ENCODE measurements at places on chromosomes 1 and 21.

GRCh38 chr1:228004331-228004855, 2.4 kb upstream of the WNT3A start:
- DNase-seq = peak; percentile 92

GRCh38 chr1:198798923-198799386, 160.1 kb downstream of the PTPRC start:
- no peak for DNase-seq

- no peak for DNase-seq
These were observed 89.4 kb upstream of the B3GALT2 start for GRCh38 chr1:193275773-193276172.

- no peak for DNase-seq
These were observed 4.5 kb downstream of the CNR2 start for GRCh38 chr1:23908453-23909341.

DNA sequence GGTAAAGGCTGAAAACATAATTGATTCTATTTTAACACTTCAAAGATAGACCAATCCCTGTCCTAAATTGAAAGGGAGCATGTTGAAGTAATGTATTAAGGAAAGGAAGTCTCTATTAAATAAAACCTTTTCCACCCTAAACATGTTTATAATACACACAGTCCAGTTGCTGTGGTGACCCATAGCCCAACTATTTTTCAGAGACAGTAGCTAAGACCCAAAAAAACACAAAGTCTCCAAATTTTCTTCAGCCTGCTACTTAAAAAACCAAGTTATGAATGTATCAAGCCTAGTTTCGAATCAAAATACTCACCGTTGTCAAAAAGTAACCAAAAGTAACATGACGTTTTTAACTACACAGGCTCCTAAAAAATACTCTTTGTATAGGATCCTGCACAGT, 1.6 kb downstream of the ELK4 start:
- DNase-seq = no peak

- DNase-seq = no peak
These were observed 520.4 kb downstream of the RWDD3 start for GRCh38 chr1:95754412-95754811.

DNA sequence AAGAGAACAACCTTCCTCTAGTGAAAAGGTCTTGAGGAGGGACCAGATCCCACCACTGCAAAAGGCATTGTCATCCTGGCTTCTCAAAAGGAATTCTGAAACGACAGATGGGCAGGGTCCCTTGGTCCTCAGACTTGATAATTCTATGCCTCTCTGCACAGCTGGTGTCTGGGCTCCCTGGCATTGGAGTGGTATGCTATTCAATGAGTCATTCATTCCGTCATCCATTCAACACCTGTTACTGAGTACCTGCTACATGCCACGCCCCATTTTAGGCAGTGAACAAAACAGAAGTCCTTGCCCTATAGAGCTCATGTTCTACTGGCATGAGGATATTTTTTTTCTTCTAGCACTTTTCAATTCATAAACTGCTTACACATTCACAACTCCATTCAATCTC, 45.8 kb upstream of the HMGB4 start:
- no peak for DNase-seq
